ENCODE measurements at places on chromosomes 1 and 21.
A peak's percentile ranks its signal among the peaks of the same experiment; 100 is the strongest.

DNA sequence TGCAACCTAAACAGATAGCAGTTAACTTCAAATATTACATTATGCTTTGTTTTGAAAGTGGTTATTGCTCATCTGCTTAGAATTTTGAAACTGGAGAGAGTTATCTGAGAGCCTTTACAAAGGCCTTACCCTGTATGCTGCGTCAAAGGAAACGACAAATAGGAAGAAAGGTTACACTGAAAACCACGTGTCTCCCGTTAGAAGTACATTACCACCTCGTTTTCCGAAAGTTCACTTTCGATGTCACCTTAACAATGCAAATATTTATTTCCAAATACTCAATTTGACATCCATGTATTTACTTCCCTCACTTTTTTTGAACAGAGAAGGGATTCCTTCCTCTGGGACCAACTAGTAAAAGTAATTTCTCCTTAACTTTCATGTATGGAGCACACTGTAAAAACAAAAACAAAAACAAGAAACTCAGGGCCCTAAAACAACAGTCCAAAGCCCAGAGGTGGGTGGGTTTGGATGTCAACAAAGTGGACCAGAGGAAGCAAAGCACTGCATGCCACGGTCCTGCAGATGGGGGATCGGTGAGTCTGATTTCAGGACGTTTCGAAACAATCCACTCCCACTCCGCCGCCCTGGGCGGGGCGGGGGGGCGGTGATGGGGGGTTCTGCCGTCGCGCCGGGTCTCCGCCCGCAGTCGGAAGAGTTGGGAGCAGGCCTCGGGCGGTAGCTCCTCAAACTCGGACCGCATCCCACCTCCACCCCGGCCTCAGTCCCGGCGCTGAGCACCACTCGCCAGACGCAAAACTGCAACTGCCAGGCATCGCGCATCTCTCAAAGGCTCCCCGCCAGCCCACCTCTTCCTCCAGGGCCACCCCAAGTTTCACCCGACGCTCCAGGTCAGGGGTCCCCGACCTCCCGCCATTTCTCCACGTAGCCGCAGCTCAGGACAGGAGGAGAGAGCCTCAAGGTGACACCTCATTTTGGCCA lies 841 bp downstream of the ADSS2 start:
- peak; percentile 62 for DNase-seq

DNA sequence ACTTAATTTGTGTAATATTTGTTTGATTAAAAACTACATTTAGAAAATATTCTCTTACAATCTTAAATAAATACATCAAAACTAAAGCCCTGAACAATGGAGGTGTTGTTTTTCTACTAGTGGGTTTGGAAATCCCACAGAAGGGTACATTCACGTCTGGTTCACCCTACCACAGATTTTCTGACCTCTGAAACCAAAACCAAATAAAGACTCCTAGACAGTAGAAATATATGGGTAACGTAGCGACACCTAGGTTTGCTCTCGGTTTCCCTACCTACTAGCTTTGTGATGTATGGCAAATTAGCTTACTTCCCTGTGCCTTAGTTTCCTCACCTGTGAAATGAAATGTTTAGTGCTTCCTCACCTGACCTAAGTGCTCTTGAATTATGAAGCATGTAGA lies 312.6 kb downstream of the DPYD start:
- DNase-seq: no peak

- no peak for DNase-seq
These were observed 291.8 kb downstream of the CHRM3 start for GRCh38 chr1:239678181-239678580.

- peak; percentile 21 for DNase-seq
These were observed 1.7 kb downstream of the TRMT1L start for GRCh38 chr1:185154912-185155513.

GRCh38 chr1:77560741-77561140 lies 121.7 kb downstream of the ZZZ3 start:
- no peak for DNase-seq

- DNase-seq: no peak
These were observed 82.2 kb upstream of the SOD1 start for GRCh38 chr21:31577271-31577670.

DNA sequence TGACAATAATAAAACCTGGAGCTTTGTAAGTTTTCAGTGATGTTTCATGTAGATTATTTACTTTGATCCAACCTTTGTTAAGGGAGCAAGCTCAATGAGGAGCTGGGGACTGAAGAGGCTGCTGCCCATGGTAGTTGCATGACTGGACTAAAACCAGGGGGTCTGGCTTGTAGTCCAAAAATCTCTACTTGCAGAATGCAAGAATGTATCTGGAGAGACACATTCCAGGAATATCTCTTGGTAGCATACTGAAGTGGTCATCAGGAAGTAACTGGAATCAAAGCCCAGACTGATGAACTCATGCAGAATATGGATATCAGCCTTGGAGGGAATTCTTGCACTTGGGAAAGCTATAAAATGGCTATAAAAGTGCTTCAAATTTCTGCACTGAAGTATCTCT lies 5.8 kb upstream of the KIAA0040 start:
- DNase-seq: no peak
